Type B pancreatic cell (in vitro differentiated cells): ENCODE measurements at places on chromosomes 3 and 15. TPM values are rescaled to one million over a fixed set of nuclear protein-coding genes. Genes with fewer than 3 reads are reported as not detected.

Gene CLDN18
- 7.3 and 50.8 TPM in 2 replicates for total RNA-seq

Gene KAT2B
- total RNA-seq: 13.2 and 15.4 TPM in 2 replicates

Gene APBA2
- total RNA-seq: 8.5 and 33.3 TPM in 2 replicates

Gene ARNT2
- total RNA-seq: 14.3 and 22.4 TPM in 2 replicates

Gene KIF23
- 31.8 and 48.1 TPM in 2 replicates for total RNA-seq

Gene LRRC49
- total RNA-seq: 6.7 and 13.4 TPM in 2 replicates

Gene ALDH1A2
- 10.4 and 38.3 TPM in 2 replicates for total RNA-seq

Gene ATP13A5
- total RNA-seq: not detected in 2 replicates

Gene ACKR2
- 3.5 and 3.9 TPM in 2 replicates for total RNA-seq

Gene GOLGA8K
- 0.77 TPM in 1 of 2 replicates, not detected in the other for total RNA-seq

Gene CFAP91
- 2.1 and 19.0 TPM in 2 replicates for total RNA-seq

Gene CASR
- total RNA-seq: 0.87 and 4.4 TPM in 2 replicates

Gene NOX5
- 0.12 TPM in 1 of 2 replicates, not detected in the other for total RNA-seq

Gene HDGFL3
- 55.9 and 78.8 TPM in 2 replicates for total RNA-seq

Gene GCNT3
- total RNA-seq: 19.6 and 32.7 TPM in 2 replicates

Gene MYRIP
- total RNA-seq: 0.38 and 0.53 TPM in 2 replicates

Gene RBM5
- total RNA-seq: 170 and 244 TPM in 2 replicates

Gene DNAH12
- 0.29 and 0.87 TPM in 2 replicates for total RNA-seq
